ENCODE measurements at places on chromosomes 4 and X.

GRCh38 chr4:60757986-60758680 lies 442.0 kb upstream of the ADGRL3 start:
- no peak for DNase-seq

- DNase-seq: no peak
These were observed 44.6 kb upstream of the LINC00632 start for GRCh38 chrX:140664939-140665338.

- DNase-seq: no peak
These were observed 46.3 kb upstream of the LEF1 start for GRCh38 chr4:108215055-108215454.

- no peak for DNase-seq
These were observed 57.3 kb upstream of the STIM2 start for GRCh38 chr4:26803211-26803861.

- no peak for DNase-seq
These were observed 103.0 kb upstream of the TAPT1 start for GRCh38 chr4:16329125-16329796.

GRCh38 chr4:78870056-78870455 lies 69.2 kb downstream of the PAQR3 start:
- no peak for DNase-seq

DNA sequence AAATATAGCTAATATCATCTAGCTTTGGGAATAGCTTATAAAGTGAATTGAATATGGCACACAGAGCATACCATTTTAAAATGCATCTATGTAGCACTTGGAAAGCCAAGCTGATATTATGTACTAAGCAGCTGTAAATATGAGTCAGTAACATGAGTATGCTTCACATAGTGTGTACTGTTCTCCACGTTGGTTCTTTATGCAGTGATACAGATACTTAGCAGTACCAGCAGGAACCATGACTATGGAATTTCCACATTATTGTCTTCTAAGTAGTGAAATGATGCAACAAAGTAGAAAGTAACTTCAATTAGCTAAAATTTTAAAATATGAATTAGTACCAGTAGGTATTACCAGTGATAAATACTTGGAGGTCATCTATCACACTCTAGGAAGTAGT lies 320.1 kb downstream of the BMPR1B start:
- no peak for DNase-seq

DNA sequence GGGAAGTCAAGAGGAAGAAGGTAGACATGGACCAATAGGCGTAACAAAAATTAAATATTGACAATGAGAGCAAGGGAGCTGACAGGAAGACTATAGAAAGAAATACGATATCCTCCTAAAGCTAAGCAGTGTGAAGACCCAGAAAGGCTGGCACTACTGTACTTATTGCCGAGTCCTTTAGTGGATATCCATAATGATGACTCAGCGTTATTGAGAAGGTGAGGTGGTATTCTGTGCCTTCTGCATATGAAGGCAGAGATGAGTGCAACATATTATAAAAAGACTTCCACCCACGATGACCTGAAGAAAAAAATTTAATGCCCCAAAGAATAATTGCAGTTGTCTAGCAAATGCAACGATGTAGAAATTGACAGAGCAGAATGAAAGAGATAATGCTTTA lies 13.0 kb upstream of the MCF2 start:
- DNase-seq: no peak

DNA sequence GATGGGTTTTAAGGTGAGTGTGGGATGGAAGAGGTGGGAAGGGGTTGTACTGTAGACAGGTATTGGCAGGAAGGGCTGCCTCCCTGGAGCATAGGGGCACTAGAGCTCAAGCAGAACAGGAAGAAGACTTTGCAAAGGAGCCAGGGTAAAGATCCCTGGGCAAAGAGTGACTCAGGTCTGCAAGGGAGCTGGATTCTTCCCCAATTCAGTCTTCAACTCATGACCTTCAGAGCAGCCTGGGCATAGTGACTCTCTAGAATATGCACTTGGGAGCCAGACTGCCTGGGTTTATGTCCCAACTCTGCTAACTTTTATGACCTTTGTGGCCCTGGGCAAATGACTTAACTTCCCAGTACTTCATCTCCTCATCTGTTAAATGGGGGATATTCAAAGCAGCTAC lies 4.0 kb downstream of the LONRF3 start:
- DNase-seq: no peak

DNA sequence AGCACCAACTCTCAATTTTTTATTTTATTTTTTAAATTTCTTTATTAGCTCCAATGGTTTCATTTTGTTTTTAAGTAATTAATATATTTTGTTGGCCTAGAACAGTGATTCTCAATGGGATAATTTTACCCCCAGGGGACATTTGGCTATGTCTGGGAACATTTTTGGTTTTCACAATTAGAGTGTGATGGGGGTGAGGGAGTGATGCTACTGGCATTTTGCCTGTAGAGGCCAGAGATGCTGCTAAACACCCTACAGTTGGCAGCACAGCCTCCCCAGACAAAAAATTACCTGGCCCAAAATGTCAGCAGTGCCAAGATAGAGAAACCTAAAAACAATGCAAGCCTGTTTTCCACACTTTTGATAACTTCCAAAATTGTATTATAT lies 64.6 kb downstream of the HHIP start:
- DNase-seq: no peak

GRCh38 chr4:151323667-151324066 lies 1.7 kb downstream of the SH3D19 start:
- DNase-seq: no peak

DNA sequence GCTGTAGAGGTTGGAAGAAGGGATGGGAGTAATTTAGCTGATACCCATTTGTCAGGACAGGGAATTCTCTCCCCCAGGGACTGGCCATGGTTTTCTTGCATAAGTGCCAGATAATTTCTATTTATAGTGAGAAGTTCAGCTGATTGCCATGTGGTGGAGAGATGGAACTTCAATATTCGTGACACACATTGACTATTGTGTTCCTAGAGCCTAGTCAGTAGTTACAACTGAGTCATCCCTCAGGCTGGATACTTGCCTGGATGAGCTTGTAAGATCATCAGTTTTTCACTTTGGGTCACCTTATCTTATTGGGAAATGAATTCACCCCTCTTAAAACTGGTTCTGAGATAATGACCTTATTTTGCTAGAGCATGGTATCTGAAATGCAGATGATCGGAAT lies 32.2 kb downstream of the CFAP299 start:
- DNase-seq: no peak

- no peak for DNase-seq
These were observed 93.4 kb downstream of the SLC10A7 start for GRCh38 chr4:146428298-146428697.

GRCh38 chr4:48103483-48104139 lies 30.4 kb downstream of the TXK start:
- DNase-seq: no peak

- no peak for DNase-seq
These were observed at the start of gene TNIP3 for GRCh38 chr4:121164291-121164690. Gene TNIP3 (minus strand): TSS chr4:121164321. CDS start chr4:121164125, 196 bp downstream.

- no peak for DNase-seq
These were observed 63.3 kb downstream of the GALNT7 start for GRCh38 chr4:173231916-173232315.

GRCh38 chr4:40309250-40309774 lies 25.8 kb upstream of the CHRNA9 start:
- DNase-seq: peak; percentile 99

- no peak for DNase-seq
These were observed 52.5 kb downstream of the SYNPO2 start for GRCh38 chr4:118941149-118941548.

DNA sequence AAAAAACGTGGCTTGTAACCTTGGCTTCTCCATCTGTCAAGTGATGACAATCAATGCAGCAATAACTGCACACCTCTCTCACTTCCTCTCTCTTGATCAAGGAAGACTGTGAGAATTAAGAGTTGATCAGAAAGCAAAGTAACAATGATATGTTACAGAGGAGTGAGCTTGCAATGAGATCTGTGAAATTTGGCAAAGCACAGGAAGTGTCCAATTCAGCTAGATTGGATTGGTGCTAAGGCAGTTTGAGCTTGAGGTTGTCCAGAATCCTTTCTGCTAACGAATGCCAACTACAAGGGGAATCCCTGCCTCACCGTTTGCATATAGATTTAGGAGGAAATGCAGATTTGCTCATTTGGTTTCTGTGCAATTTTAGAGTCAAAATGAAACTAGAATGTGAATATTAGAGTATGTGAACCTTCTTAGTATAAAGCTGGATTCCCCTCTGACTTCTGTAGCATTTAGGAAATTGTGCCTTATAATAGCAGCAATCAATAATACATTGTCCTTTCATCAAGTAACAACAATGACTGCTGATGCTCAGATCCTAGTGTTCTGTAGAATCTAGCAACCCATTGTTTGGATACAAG lies 346.4 kb downstream of the PTTG2 start:
- DNase-seq: no peak

- DNase-seq: no peak
These were observed 713 bp downstream of the PLXNB3 start for GRCh38 chrX:153764786-153765137.

GRCh38 chrX:15269618-15270521 lies at the start of gene ASB9:
Gene ASB9 (minus strand): TSS chrX:15270083. CDS start chrX:15269874, 209 bp downstream.
- no peak for DNase-seq

GRCh38 chrX:21004835-21005234 lies 369.4 kb upstream of the CNKSR2 start:
- DNase-seq: no peak

DNA sequence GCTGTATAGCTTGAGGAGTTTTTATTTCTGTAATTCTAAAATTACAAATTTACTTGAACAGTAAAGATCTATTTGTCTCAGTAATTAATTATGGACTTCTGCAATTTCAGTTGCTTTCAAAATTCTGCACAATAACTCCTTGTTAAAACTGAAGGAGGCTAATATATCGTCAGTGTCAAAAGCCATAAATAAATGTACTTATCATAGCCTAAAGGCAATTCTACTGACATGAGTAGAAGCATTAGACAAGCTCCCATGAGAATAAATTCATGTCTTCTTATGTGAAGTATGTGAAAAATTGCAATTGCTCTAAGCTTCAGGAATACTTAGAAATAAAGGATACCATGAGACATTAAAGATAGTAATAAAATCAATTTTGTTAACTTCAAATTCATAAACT lies 381.2 kb upstream of the PCDH10 start:
- DNase-seq: no peak

- no peak for DNase-seq
These were observed 99.3 kb upstream of the ARMCX2 start for GRCh38 chrX:101759000-101759399.

DNA sequence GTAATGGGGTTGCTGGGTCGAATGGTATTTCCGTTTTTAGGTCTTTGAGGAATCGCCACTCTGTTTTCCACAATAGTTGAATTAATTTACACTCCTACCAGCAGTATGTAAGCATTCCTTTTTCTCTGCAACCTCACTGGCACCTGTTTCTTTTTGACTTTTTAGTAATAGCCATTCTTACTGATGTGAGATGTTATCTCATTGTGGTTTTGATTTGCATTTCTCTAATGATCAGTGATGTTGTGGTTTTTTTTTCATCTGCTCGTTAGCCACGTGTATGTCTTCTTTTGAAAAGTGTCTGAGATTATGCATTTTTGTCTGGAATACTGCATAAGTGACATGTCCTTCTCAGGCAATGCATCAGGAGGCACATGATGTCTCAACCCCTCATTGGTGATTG lies 28.8 kb downstream of the REPS2 start:
- DNase-seq: no peak

DNA sequence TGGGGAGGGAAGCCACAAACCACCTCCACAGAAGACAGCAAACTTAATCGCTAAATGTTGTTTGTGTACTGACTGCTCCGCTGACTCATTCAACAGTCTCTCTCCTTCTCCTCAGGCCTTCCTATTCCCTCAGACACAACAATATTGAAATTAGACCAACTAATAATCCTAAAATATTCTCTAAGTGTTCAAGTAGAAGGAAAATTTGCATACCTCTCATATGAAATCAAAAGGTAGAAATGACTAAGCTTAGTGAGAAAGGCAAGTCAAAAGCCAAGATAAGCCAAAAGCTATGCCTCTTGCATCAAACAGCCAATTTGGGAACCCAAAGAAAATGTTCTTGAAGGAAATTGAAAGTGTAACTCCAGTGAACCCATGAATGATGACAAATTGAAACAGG lies 75.7 kb upstream of the ARHGAP24 start:
- DNase-seq: no peak

GRCh38 chrX:45743081-45743533 lies 542.4 kb upstream of the DIPK2B start:
- no peak for DNase-seq

GRCh38 chr4:80225595-80225994 lies 28.3 kb downstream of the PRDM8 start:
- no peak for DNase-seq

DNA sequence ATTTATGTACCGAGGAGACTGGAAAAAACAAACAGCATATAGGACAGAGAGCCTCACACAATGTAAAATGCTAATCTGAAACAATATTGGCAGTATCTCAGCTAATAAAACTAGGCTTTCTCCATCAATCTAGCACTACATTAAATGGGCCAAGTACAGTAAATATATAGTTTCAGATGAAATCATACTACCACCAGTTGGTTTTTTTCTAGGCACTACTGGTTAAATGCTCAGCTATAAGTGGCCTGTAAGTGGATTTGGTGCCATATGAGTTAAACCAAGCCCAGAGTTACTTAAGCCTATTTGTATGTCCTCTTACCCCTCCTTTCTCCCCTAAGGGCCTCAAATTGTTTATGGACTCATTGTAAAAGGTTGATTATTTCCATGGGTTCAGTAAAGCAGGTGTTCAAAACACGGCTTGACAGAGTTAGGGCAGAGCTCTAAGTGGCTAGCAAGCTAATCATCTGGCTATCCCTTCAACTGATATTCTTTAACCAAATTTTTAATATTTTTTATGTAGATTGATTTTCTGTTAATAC lies 57.5 kb downstream of the FAM13A start:
- DNase-seq: no peak

DNA sequence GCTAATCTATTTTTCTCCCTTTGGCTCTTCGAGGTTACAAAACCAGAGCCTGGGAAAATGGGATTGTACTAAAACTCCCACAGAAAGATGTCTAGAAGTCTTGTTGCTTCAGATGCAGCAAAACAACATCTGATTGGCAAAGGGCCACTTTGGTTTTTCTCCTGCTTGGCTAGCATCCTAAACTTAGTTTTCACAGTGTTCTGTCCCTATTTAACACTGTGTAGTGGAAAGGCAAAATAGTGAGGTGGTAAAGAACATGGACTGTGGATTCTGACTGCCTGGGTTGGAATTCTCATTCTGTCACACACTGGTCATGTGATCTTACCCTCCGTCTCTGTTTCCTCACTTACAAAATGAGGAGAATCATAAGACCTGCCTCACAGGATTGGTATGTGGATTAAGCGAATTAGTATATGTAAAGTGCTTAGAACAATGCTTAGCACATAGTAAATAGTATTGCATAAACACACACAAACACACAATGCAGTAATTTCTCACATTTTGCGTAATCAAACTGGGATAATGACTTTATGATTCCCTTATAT lies 23.5 kb downstream of the TIGD2 start:
- DNase-seq: no peak
